ENCODE measurements at places on chromosomes 13 and 19.

GRCh38 chr19:50326101-50326664 is 3.0 kb downstream of the KCNC3 start:
- DNase-seq, result no peak

- DNase-seq, result no peak
These were observed 2.1 kb upstream of the CDX2 start for GRCh38 chr13:27971236-27971645.

- no peak for DNase-seq
These were observed 292.1 kb downstream of the DNAJC15 start for GRCh38 chr13:43315522-43315921.

- DNase-seq, result no peak
These were observed 21.3 kb downstream of the MBD3L2B start for GRCh38 chr19:6999933-7000332.

GRCh38 chr13:93480553-93481106 is 254.0 kb downstream of the GPC6 start:
- no peak for DNase-seq

- no peak for DNase-seq
These were observed 2.9 kb downstream of the GNG7 start for GRCh38 chr19:2699413-2700140.

- DNase-seq, result no peak
These were observed 30.9 kb downstream of the ZNF611 start for GRCh38 chr19:52703917-52704316.

- no peak for DNase-seq
These were observed 880 bp upstream of the C19orf12 start for GRCh38 chr19:29715701-29716581.

GRCh38 chr13:102729560-102730270 is 34.9 kb upstream of the METTL21C start:
- DNase-seq, result no peak

GRCh38 chr13:25203127-25203740 is 31.1 kb upstream of the AMER2 start:
- DNase-seq, result no peak

DNA sequence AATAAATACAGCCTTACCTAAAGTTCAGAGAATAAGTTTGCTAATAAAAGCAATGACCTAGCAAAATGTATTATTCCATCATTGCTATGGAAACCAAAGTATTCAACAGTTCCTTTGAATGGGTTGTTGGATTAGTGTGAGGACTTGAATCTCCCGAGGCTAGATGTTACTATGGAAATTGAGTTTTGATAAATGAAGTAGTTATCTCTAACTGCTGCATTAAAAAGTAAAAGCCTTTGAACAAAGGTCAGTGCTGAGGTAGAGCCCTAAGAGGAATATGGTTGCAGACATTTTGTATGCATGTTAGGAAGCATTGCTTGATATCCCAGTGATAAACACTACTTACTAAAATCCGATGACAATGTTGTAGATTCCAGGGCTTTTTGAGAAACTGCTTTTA is 6.2 kb downstream of the KLF5 start:
- DNase-seq, result no peak

GRCh38 chr13:37910790-37911189 is 41.2 kb upstream of the TRPC4 start:
- no peak for DNase-seq

DNA sequence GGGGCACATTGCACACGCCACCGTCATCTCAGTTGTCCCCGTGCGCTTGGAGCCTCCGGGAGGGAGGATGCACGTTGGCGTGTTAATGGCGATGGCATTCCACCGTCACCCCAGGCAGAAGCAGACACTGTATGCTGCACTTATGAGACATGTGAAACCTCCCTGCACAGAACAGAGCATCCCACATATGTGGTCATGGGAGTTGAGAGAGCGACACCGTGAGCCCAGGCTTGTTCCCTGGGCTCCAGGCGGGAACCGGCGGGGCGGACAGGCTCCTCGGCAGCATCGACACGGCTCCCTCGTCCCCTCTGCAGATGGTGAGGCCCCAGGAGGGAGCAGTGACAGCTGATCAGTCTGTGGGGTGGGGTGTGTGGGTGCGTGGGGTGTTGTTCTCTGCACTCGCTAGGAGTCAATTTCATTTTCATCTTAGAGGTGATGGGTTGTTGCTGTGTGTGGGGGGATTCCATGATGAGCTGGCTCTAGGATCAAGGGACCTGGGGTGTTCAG is 40.4 kb downstream of the CRTC1 start:
- no peak for DNase-seq

DNA sequence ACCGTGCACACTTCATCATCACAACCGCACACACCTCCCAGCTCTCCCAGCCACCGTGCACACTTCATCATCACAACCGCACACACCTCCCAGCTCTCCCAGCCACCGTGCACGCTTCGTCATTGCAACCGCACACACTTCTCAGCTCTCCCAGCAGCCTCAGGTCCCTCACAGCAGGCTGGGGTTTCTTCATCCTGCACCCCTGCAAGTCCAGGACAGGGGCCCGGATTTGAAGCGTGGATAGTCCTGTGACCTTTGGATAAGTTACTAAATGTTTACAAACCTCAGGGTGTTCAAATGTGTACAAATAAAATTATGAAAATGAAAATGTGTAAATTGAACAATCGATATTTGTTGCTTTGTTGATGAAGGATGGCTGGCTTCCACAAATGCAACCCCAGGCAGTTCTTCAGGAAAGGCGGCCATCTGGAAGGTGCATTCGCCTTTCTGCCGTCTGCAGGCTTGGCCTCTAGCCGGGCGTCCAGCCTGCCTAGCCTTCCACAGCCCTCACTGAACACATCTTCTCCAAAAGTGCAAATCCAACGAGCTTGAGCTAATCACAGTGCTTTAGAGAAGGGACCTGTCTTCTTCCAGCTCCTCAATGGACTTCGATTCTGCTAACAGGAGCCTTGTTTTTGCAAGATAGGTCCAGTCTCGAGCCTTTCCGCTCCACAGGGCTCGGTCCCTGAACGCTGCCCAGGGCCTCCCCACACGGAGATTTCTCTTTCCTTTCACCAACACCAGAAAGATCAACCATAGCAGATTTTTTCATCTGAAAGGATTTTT is 74.2 kb downstream of the SPACA7 start:
- no peak for DNase-seq

DNA sequence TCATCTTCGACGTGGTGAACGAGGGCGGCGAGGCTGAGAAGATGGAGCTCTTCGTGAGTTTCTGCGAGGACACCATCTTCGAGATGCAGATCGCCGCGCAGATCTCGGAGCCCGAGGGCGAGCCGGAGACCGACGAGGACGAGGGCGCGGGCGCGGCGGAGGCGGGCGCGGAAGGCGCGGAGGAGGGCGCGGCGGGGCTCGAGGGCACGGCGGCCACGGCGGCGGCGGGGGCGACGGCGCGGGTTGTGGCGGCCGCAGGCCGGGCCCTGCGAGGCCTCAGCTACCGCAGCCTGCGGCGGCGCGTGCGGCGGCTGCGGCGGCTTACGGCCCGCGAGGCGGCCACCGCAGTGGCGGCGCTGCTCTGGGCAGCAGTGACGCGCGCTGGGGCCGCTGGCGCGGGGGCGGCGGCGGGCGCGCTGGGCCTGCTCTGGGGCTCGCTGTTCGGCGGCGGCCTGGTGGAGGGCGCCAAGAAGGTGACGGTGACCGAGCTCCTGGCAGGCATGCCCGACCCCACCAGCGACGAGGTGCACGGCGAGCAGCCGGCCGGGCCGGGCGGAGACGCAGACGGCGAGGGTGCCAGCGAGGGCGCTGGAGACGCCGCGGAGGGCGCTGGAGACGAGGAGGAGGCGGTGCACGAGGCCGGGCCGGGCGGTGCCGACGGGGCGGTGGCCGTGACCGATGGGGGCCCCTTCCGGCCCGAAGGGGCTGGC is 52.6 kb downstream of the MAP4K1 start:
- peak; percentile 20 for DNase-seq

DNA sequence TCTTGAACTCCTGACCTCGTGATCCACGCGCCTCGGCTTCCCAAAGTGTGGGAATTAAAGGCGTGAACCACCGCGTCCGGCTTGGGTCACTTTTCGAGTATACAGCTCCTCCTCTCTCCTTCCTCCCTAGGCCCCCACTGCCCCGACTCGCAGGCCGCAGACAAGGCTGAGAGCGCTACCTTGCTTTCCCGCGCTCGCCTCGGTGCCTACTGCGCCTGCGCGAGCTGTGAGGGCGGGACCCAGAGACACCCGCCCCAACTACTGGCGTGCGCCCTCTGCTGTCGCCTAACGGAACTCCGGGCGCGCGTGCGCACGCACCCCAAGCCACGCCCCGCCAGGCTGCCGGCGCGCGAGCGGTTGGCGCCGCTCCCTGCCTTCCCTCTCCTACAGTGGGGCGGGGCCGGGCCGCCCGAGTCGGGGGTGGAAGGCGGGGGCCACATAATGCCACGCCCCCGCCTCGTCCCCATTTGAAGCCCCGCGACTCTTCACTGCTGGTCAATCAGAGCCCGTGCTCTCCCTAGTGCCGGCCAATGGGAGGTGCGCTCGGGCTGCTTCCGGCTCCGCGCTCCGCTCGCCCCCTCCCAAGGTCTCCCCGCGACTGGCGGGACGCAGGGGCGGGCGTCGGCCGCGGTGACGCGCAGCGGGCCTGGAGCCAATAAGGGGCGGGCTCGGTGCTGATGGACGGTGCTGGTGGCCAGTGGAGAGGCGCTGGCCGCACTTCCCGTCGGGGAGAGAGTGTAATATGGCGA is at the start of gene RAB8A:
Gene RAB8A (plus strand): TSS at position 730 of the 749 bp plus-strand sequence. CDS start 13 bp downstream, at position 743.
- DNase-seq, result peak; percentile 100

- DNase-seq, result no peak
These were observed 3.4 kb upstream of the RFX2 start for GRCh38 chr19:6113616-6114188.

- no peak for DNase-seq
These were observed 9.4 kb upstream of the WDR18 start for GRCh38 chr19:974564-975257.

GRCh38 chr13:73767747-73768315 is 366.4 kb downstream of the KLF12 start:
- peak; percentile 41 for DNase-seq

DNA sequence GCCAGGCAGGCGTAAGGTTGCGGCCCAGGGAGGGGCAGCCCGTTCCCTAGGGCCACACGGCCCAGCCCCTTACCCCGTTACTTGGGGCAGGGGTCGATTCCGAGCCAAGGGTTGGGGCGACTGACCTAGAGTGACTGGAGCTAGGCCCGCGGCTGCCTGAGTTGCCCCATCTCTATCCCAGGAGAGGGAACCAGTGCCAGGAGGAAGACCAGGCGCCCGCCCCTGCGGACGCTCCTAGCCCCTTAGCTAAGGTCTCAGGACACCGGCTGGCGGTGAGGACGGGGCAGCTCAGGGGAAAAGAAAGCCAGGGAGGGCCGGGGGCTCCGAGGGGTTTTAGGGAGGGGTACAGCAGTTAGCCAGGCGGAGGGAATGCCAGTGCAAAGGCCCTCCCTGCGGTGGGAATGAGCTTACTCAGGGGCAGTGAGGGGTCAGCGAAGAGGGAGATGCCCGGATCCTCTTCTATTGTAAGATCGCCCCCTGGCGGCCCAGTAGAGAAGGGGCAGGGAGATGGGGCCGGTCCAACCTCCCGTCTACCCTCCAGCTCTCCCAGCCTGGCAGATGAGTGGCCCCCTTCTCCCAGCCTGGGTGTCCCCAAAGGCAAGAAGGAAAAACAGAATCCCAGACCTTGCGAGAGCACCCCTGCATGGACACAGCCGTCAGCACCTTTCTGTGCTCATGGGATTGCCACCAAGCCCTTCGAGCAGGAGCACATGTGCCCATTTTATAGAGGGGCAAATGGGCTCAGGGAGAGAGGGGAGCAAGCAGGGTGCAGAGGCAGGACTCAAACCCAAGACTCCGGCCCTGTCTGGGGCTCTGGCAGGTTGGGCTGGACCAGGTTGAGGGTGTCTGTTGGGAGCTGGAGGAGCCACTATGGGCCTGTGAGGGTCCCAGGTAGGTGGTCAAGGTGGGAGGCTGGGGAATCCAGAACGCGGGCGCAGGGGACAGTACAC is 16.3 kb downstream of the CILP2 start:
- peak; percentile 78 for DNase-seq

DNA sequence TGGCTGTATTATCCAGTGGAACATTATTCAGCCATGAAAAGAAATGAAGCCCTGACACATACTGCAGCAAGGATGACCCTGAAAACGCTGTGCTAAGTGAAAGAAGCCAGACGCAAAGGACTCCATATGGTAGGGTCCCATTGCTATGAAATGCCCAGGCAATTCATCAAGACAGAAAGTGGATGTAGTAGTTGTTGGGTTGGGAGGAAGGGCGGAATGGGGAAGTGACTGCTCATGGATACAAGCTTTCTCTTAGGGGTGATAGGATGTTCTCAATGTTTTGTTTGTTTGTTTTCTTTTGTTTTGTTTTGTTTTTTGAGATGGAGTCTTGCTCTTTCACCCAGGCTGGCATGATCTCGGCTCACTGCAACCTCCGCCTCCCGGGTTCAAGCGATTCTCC is 11.1 kb upstream of the CEACAM16 start:
- DNase-seq, result no peak

DNA sequence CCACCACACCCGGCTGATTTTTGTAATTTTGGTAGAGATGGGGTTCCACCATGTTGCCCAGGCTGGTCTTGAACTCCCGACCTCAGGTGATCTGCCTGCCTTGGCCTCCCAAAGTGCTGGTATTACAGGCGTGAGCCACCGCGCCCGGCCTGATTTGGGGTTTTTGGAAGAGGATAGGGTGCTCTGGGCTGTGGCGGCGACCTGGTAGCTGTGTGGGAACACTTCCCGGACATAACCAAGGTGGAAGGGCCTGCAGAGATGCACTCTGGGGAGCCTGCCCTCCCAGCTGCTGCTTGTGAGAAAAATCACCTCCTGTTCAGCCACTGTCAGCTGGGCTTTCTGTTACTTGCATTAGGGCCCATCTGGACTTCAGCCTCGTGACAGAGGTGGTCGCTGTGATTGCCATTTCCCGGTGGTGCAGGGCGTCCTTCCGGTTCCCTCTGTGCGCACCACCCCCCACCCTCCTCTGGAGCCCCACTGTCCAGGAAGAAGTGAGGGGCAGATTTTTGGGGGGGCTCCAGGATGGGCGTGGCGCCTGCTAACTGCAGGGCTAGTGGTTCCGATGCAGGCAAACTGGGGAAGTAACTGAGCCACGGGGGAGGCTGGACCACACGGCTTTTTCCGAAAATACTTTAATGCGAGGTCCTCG is 7.5 kb downstream of the IL4I1 start:
- no peak for DNase-seq

DNA sequence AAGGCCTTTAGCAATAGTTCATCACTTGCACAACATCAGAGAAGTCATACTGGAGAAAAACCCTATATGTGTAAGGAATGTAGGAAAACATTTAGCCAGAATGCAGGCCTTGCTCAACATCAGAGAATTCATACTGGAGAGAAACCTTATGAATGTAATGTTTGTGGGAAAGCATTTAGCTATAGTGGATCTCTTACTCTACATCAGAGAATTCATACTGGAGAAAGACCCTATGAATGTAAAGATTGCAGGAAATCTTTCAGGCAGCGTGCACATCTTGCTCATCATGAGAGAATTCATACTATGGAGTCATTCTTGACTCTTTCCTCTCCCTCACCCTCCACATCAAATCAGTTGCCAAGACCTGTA is 19.8 kb downstream of the ZNF583 start:
- no peak for DNase-seq

GRCh38 chr13:96141032-96141431 is 51.1 kb downstream of the HS6ST3 start:
- no peak for DNase-seq

All from activated naive CD8-positive, alpha-beta T cell treated with anti-CD3 and anti-CD28 coated beads, Interleukin-2, amount 50 U/mL, for 24 hours (primary cell).